ENCODE measurements at places on chromosomes 3 and 15.

DNA sequence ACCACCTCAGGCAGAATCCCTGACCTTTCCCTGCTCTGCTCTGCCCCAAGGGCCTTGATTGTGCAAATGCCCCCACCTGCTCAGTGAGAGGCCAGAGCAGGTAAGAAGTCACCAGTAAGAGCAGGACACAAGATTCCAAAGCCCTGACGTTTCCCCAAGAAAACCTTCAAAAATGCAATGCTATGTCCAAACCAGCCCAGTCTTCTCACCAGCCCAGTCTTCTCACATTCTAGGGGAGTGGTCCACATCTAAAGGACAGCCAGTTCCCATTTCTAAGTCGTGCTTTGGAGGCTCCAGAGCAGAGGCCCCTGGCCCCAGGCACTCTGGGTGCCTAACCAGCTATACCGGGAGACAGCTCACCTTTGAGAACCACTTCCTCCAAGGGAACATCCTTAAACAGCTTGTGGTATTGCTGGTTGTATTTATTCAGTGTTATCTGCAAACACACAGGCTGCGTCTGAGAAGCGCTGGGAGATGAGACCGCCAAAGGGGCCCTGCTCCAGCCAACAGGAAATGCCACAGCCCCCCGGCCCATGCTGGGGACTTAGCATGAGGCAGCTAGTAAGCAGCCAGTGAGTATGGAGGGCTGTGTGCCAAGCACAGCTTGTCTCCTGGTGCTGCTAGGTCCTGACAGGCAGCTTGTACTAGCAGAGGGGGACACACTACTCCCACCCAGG, 29.3 kb downstream of the GRAMD2A start:
- DNase-seq, result no peak

- DNase-seq, result no peak
These were observed 17.3 kb upstream of the HRH1 start for GRCh38 chr3:11136830-11137626.

DNA sequence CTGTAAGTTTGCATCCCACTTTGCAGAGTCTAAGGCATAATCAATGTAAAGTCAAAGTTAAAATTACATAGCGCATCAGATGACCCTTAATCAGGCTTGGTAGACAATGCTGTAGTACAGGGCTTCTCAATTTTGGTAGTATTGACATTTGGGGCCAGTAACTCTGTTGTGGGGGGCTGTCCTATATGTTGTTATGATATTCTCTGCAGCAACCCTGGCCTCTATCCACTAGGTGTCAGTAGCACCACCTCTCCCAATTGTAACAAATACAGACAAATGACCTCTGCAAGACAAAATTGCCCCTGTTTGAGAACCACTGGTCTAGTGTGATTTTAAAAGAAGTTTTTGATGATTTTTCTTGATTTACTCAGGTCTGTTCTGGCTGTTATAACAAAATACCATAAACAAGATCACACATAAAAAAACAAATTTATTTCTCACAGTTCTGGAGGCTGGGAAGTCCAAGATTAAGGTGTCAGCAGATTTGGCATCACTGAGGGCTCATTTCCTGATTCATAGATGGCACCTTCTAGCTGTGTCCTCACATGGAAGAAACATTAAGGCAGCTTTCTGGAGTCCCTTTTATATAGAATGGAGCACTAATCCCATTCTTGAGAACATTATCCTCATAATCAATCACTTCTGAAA, 37.6 kb upstream of the SLC9A9 start:
- DNase-seq, result peak; percentile 47

- DNase-seq, result peak; percentile 32
These were observed 46.3 kb downstream of the GPR171 start for GRCh38 chr3:151156618-151157216.

GRCh38 chr3:159635047-159635641, 353.5 kb upstream of the IL12A start:
- no peak for DNase-seq

GRCh38 chr3:184629555-184630160, 68.1 kb downstream of the EPHB3 start:
- DNase-seq, result no peak

DNA sequence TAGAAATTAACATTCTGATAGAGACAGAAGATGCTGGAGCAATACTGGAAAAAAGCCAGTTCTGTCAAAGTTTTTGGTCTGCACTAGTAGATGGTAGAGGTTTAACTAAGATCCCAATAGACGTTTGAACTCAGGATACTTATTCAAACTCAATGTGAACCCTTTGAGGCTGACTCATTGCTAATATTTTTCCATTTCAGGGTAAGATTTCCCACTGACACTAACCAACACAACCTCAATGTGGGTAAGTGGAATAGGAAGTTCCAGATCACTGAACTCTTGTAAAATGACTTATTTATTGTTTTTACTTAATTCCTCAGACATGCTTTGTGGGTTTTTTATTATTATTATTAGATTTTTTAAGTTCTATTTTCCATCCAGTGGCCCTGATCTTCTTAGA, 1024.8 kb downstream of the EPHA3 start:
- DNase-seq, result no peak

GRCh38 chr3:5250467-5251195, 63.1 kb downstream of the EDEM1 start:
- no peak for DNase-seq
